ENCODE measurements at places on chromosomes 2 and 18.

- DNase-seq, result no peak
These were observed 226.8 kb upstream of the TPO start for GRCh38 chr2:1186421-1186820.

GRCh38 chr18:41569867-41570266 is 385.2 kb upstream of the PIK3C3 start:
- DNase-seq, result no peak

DNA sequence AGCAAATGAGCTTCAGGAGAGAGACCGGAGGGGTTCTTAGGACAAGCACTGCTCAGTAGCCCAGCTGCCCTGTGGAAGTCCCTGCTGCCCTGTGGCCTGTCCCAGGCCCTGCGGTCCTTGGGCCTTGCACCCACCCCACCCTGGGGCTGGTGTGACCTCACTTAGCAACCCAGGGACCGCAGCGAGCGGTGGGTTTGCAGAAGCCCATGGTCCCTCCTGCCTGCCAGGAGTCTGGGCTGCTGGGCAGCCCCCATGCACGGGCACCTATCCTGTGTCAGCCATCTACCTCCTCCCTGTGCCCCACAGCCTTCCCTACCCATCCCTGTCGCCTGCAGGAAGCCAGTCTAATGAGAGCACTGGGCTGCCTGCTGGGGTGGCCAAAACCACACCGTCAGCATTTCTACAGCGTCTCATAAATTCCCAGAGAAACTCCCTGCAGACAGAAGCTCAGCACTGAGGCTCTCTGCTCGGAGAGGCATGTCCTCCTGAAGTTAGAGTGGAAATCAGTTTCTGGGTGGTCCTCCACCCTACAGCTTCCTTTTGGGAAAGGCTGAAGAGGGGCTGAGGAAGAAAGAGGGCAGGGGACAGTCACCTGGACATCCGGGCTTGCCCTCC is 231.1 kb upstream of the HS6ST1 start:
- DNase-seq, result no peak

DNA sequence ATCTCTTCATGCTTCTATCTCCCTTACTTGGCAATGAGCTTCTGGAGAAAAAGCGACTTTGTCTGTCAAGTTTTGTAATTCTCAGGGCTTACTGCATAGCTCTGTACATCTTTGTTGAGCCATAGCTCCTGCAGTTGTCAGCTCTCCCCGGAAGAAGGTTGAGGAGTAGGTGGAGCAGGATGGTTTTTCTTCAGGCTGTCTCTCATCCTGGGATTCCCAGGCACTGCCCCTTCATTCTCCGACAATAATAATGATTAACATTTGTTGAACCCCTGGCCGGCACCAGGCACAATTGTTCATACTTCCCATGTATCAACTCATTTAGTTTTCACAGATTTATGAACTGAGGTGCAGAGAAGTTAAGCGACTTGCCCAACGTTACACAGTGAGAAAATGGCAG is 23.5 kb upstream of the RHOB start:
- no peak for DNase-seq

GRCh38 chr2:46888421-46888952 is 27.1 kb downstream of the MCFD2 start:
- DNase-seq, result no peak

DNA sequence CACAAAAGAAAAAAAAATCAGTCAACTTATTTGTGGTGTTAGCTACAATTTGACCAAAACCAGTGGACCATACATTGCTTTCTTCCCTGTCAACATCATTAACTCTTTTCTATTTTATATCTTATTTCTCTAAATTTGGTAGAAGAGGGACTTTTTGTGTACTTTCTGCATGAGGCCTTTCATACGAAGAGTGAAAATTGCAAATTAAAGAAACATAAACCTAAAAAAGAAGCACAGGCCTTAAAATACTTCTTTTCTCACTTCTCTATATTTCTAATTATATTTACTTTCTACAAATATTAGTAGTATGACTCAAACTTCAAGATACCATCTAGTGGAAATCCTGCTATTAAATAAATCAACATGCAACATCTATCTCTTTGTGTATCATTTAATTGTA is 1073.4 kb upstream of the ZEB2 start:
- no peak for DNase-seq

GRCh38 chr2:3600256-3600855 is 5.4 kb downstream of the COLEC11 start:
- DNase-seq, result no peak

DNA sequence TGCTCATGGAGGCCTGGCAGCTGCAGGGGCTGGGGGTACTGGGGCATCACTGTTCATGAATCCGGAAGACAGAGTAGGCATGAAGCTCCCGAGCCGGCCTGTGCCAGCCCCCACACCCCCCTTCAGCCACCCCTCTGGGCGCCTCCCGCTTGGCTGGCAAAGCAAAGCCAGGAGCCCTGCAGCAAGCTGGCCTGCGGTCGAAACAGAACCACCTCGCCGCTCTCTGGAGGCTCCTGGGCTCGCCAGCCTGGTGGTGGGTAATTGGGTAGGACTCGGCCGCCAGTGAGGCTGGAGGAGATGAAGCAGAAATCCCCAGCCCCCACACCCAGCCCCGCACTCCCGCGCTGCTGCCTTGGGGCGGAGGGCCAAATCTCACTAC is 70.9 kb upstream of the GPC1 start:
- DNase-seq, result no peak

DNA sequence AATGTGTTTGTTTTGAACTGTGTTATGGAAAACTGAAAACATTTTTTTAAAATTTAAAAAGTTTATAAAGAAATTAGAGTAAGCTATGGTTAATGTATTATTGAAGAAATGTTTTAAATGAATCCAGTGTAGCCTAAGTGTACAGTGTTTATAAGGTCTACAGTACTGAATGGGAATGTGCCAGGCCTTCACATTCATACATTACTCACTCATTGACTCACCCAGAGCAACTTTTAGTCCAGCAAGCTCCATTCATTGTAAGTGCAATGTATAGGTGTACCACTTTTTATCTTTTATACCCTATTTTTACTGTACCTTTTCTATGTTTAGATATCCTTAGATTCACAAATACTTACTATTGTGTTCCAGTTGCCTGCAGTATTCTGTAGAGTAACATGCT is 215.1 kb upstream of the THUMPD2 start:
- DNase-seq, result no peak

- no peak for DNase-seq
These were observed 176.3 kb downstream of the NOL4 start for GRCh38 chr18:34048423-34048822.

DNA sequence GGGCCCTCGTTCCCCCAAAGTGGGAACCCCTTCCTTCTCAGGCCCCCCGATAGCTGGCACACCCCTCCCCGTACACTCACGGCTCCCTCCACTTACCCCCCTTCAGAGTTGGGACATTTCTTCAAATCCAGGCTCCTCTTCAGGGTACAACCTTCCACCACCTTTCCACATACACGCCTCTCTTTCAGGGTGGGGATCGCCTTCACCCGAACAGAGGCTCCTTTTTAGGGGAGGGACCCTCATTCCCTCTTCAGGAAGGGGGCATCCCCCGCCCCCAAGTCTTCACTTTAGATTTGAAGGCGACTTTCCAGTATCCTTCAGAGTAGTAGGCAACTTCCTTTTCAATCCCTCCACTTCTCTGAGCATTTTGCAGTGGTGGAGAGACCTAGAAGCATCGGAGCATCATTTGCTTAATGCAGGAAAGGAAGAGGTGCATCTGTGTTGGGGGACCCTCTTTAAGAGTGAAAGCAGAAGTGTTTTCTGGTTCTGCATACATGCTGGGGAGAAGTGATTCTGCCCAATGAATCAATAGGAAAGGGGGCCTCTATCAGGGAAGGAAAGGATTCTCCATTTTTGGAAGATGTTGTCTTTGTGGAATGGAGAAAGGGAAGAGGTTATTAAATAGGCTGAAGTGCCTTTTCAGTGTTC is 845 bp downstream of the EML4 start:
- no peak for DNase-seq

DNA sequence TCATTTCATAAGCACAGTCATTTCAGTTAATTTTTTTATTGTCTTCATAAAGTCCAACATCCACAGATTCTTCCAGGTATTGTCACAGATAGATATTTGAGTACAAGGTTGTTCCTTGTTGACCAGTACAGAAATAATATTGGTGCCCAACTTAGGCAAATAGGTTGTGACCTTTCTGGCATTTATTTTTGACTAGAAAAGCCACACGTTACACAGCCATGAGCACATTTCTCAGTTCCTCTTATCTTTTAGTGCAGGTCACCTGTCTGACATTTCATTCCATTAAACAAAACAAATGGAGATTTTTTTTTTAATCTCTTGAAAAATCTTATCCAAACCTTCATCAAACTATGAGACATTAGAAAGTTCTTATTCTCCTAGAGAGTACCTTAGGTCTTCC is 428.8 kb downstream of the ZNF521 start:
- DNase-seq, result no peak

DNA sequence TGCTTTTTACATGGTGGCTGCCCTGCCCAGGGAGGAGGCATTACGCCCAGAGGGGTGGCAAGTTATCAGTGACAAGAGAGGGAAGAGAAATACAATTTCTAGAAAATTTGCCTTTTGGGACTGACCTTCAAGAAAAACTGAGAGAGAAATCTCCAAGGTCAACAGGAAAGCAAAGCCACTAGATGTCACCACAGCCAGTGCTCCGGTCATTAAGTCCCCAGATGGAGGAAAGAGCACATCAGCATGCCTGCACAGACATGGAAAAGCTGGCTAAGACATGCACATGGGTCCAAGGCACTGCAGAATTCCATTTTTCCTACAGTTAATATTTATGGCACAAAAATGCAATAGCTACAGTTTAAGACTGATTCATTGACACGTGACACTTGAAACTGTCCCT is 21.0 kb downstream of the FHL2 start:
- no peak for DNase-seq

GRCh38 chr2:9638532-9638931 is 7.7 kb upstream of the YWHAQ start:
- DNase-seq, result no peak

- DNase-seq, result no peak
These were observed 23.0 kb downstream of the TMEM247 start for GRCh38 chr2:46502291-46502885.

GRCh38 chr2:193562031-193562430 is 1367.3 kb upstream of the TMEFF2 start:
- no peak for DNase-seq

GRCh38 chr18:79986726-79987125 is 1.6 kb downstream of the TXNL4A start:
- no peak for DNase-seq

GRCh38 chr2:76946631-76947145 is 575.5 kb downstream of the LRRTM4 start:
- no peak for DNase-seq

GRCh38 chr2:217848351-217848957 is 154.3 kb downstream of the TNS1 start:
- no peak for DNase-seq

DNA sequence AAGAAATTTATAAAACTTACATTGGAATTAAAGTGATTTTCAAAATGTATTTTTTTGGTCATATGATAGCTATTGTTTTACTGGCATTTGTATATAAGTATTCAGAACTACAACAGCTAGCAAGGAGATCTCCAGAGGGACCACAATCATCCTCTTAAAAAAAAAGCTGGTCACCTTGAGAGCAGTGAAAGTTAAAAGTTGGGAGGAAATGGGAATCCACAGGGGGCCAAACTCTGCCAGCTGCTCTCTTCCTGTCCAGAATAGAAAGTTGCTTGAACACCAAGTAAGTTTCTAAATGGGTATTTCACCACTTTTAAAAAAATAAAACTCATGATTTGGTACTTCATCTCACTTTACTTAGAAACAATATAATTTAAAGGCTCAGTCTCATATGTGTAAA is 1025.1 kb downstream of the LRP1B start:
- no peak for DNase-seq

GRCh38 chr18:22789600-22789999 is 143.5 kb upstream of the RBBP8 start:
- no peak for DNase-seq

DNA sequence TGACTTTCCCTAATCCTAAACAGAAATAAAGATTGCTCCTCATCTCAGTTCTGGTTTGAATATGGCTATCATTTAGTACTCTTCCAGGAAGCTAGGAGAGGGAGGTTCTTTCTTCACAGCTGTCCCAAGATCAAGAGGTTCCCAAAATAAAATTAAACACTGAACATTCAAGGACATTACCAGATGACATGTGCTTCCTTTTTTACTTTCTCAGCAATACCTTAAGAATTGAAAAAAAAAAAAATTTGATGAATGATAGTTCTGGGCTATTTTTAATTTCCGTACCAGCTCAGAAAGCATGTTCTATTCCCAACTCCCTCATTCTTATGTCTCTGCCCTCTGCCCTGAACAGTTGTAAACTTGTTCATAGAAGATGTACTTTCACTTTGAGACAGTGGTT is 61.7 kb upstream of the MYL1 start:
- no peak for DNase-seq

GRCh38 chr2:165795011-165795410 is 964 bp upstream of the GALNT3 start:
- no peak for DNase-seq

- no peak for DNase-seq
These were observed 19.4 kb downstream of the SFTPB start for GRCh38 chr2:85648619-85649018.

DNA sequence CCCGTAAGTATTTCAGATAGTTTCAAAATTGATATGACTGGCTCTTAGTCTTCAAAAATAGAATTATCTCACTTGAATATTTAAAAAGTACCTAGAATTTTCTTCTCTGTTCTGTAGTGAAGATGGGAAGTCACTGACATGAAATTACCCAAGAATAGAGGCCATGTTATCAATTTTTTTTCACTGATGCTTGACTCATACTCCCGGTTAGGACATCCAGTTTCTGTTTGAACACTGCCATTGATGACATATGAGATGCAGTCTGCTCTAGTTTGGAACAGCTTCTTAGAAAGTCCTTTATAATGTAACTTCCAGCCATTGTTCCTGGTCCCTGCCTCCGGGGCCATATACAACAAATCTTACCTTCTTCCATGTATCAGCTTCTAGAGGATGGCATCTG is 26.0 kb downstream of the MAP3K20 start:
- DNase-seq, result no peak

DNA sequence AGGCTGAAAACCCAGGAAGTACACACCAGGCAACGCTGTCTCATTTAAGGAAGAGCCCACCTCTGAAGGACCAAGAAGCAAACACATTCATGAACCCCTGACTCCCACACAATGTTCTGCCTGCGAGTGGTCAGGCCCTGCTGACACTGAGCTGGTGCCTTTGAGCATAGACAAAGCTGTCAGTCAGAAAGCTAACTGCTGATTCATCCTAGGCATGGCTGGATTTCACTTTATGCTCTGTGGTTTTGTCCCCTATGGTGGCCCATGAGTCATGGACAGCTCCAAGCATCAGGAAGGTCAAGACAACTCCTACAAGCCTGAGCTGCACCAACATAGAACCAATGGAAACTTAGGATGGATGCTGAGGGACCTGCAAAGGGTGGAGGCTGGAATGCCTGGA is 78.9 kb downstream of the UXS1 start:
- no peak for DNase-seq

DNA sequence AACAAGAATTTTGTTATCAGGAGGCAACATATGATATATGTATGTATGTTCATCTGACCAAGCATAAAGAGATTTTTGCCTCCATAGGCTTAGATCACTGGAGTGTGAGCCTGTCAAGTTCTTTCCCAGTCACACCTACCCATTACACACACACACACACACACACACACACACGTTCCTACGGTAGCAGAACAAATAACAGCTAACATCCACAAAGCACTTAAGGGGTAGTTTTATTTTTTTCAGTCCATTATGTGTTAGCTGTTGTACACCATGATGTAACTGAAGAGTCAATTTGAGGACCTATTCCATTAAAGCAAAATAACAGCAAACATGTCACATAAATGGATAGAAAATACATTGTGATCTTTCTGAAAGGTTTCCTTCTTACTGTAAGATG is 39.5 kb downstream of the UGP2 start:
- DNase-seq, result no peak

All from T-helper 9 cell (primary cell).